ENCODE measurements at places on chromosomes 4 and X. TPM values are rescaled to one million over a fixed set of nuclear protein-coding genes. Genes with fewer than 3 reads are reported as not detected.

- no peak for DNase-seq
Observed at GRCh38 chr4:1776521-1777161, 16.5 kb upstream of the FGFR3 start.

DNA sequence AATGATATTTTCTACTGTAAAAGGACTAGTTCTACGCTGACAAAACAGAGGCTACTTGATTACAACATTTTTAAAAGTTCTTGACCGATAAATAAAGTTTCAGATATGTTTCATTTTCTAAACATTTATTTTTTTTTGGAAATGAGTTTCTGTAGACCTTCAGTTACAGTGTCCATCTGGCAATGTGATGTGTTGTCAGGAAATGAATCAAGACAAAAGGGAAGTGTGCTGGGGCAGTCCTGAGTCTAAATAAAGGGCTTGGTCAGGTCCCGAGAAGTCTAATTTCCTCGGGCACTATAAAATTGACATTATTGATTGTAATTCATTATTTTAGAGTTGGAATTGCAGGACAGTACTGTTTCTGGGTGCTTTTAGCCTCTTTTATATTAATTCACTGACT is 57.0 kb upstream of the FTHL17 start:
- no peak for DNase-seq

- no peak for DNase-seq
Observed at GRCh38 chrX:69503228-69503781, 821 bp upstream of the NALF2 start.

DNA sequence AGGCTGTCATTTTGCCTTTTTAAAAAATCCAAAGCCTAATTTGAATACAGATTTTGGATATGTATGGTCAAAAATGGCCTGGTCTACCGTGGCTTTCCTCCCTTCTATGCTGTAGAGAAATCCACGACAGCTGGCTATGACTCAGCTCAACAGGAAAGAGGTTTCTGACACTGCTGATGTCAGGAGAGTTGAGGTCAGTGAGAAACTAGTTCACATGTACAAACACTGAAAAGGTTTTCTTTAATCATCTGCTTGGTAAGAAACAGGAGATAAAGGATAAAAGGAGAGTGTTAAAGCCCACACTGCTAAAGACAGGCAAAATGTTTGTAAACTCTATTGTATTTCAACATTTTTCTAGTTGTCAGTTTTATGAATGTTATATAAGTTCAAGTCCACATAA is 113.9 kb downstream of the NYX start:
- peak; percentile 94 for DNase-seq

- DNase-seq = no peak
Observed at GRCh38 chrX:12308420-12308819, 170.1 kb downstream of the FRMPD4 start.

TBC1D19 gene
- total RNA-seq = 39.6 TPM

PPEF2 gene
- total RNA-seq = not detected

IDS gene
- 50.1 TPM for total RNA-seq
